ENCODE measurements at places on chromosomes 1 and 21.

DNA sequence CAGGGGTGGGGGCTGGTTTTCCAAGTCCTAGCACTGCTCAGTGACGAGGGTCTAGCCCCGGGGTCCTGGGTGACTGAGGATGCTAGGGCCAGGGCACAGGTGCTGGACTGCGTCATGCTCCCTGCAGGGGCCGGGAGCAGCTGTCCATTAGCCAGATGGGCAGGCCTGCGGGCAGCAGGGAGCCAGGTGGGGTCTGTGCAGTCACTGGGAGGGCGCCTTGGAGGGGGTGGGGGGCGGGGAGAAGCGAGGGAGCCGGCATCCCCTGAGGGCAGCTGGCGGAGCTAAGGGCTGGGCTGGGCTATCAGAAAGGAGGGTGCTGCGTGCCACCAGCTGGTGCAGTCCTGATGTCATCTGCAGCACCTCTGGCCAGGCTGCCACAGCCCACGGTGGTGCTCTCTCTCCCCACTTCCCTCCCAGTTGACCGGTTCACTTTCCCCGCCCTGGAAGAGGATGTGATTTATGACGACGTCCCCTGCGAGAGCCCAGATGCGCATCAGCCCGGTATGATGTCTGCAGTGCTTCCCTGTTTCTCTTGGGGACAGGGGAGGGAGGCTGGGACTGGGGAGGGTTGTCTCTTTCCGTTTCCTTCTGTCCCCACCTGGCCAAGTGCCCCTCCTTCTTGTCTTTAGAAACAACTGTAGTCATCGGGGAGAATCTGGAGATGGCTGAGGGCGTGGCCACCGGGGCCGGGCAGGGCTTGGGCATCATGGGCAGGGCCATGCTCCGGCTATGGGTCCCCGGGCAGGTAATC, 63.8 kb downstream of the ARHGEF10L start:
- DNase-seq: no peak

DNA sequence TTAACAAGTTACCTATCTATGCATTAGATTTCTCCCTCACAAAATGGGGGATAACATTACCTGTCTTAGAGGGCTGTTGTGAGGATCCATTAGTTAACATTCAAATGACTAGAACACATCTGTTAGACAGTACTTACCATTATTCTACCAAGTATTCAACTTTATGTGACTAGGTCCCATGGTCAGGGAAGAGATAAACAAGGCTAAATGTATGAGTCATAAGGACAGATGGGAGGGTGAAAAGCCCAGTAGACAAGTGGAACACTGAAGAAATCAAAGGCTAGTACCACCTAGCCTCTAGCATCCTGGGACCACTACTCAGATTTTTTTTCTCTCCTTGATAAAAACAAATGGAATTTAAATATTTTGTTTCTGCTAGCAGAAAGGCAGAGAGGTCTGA, 9.0 kb upstream of the VHLL start:
- no peak for DNase-seq

DNA sequence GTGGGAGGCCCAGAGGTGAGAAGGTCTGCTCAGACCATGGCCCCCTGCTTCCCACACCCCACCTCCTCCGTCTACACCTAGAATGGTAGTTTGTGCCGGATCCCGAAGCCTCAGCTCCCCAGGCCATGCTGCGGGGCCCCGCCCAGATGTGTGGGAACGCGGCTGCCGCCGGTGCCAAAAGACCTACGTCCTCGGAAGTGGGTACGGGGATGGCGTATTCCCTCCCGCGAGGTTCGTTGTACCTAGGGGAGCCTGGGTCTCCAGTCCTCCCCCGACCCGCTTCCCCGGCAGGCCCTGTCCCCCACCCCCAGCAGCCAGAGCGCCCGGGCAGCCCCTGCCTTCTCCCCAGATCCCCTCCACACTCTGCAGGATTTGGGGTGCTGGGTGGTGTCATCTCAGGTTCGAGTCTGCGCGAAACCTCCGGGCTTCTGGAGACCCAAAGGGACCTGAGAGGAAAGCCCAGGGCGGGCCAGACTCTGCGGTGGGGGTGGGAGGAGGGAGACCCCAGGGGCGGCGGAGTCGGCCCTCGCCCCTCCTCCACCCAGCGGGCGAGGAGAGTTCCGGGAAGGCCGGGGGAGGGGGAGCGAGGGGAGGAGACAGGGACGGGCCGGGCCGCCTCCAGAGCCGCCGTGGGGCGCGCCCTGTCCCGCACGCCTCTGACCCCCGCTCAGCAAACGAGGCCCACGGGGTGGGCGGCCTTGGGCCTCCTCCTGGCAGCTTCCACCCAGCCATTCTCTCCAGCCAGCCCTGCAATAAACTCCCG, 6.2 kb upstream of the PRDM16 start:
- no peak for DNase-seq

DNA sequence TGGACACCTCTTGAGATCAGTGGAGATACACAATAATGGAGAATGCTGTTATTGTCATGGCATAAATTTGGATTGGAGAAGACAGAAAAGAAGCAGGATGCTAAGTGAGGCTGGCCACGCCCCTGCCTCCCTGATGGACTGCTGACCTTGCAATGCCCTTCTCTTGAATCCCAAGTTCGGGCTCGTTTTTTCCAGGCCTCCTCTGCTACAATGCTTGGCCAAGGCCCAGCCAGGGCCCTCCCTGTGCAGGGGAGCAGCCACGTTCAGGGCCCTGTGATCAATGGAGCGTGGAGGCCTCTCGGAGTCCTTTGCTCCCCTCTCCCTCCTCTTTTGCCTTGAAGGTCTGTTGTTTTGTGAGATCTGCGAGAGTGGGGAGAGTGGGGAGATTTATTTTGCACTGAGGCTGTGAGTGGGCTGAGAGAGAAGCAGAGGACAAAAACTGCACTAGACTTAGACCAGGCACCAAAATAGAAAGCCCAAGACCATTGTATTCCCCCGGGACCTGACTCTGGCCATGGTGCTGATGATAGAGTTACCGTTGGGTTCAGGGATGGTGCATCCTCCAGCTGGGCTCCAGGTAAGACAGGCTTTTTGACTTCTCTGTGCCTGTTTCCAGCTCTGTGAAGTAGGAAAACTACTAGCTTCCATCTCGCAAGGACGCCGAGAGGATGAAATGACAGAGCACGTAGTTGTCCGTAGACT, 268.6 kb downstream of the KAZN start:
- no peak for DNase-seq

DNA sequence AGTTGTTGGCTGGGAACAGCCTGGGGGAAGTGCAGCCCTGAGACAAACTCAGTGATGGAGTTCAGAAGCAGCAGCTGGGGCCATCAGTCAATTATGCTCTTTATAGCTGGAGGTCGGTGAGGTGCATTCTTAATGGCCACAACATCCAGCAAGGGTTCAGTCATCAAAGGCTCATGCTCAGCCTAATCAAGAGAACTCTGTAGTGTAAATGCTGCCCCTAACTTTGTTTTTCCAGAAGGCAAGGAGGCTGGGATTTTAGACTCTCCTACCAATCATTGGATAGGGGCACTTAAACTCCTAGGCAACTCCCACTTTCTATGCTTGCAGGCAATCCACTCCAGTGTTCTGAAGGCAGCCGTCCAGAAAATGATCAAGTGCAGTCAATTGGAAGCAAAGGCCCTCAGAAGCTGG, 15.0 kb upstream of the RGS4 start:
- no peak for DNase-seq

DNA sequence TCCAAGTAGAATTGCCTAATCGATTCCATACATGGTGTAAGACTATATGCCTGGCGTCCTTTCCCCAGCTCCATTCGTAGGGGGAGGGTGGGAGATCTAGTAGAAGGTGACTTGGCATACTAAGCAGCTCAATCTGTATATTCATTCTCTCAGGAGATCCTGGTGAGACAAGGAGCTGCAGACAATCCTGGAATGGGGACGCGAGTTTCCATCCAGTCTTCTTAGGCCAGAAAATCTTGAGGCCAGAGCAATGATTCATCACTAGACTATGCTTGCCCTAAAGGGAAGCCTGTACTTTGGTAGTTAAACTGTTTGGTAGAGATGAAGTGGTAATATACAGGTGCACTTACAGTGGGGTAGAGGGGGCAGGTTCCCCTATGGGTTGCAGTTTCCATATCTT, 468.7 kb downstream of the ADGRL2 start:
- peak; percentile 32 for DNase-seq
